Activated CD4-positive, alpha-beta T cell treated with anti-CD3 and anti-CD28 coated beads for 36 hours (primary cell): ENCODE measurements at places on chromosomes 1 and 21. TPM values are rescaled to one million over a fixed set of nuclear protein-coding genes. Genes with fewer than 3 reads are reported as not detected.

DNA sequence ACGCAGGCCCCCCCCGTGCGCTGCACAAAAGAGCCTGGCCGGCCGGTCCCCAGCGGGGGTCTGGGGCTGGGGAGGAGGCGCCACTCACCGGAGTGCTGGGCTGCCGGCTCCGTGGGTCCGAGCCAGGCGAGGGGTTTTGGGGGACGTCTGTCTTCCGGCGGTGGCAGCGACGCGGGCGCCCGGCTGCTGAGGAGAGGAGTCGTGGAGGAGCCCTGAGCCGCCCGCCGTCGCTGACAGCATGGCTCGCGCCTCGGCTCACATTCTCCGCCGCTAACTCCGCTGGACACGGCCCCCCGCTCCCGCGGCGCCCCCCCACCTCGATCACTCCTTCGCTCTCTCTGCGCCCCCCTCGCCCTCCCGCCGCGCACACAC is 649 bp downstream of the AHDC1 start:
- peak; percentile 63 for DNase-seq

DNA sequence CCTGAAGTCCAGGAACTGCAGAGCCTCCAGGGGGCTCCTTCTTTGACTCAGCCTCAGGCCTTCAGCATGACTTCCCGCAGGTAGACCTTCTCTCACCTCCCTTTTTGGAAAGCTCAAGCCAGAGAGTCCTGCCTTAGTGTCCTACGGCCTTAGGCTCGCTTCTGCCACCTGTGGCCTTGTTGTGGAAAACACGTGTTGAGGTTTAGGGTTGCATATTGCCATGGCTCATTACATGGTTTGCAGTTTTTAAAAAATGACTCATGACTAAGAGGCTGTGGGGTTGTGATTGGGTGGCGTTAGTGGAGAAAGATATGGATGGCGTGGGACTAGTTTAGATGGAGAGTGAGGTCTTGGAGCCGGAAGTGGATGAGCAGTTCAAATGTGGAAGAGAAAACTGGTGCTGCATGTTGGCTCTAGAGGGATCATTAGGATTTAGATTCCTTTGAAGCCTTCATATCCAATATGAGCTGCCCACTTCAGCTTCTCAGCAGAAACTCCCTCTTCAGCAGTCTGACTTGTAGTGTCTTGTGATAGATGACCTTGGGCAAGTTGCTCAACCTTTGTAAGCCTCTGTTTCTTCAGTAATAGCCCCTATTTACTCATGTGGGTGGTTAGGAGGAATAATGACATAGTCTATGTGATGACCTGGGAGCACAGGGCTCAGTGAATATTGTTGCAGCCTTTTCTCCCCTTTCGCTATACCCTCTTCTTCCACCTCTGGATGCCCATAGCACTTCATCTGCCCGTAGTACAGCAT is 6.5 kb upstream of the FGGY start:
- DNase-seq: peak; percentile 44

DNA sequence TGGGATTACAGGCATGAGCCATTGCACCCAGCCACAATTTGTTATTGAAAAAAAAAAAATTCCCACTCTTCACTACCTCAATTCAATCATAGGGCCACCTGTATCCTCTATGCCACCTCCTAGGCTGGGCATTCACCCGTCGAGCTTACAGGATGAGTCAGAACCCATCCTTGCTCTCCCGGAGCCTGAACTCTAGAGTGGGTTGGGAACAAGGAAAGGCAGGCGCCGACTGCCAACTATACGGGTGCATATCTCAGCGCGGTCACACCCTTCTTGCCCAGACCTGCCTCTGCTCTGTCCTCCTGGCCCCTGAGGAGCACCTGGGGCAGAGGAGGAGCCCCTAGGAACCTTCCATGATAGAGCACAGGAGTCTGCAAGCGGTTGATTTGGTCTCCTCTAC is 21.4 kb upstream of the LBR start:
- DNase-seq: no peak

- no peak for DNase-seq
Observed at GRCh38 chr1:205610036-205610435, 21.8 kb downstream of the ELK4 start.

GRCh38 chr1:237170149-237170548 is 128.2 kb downstream of the RYR2 start:
- no peak for DNase-seq

DNA sequence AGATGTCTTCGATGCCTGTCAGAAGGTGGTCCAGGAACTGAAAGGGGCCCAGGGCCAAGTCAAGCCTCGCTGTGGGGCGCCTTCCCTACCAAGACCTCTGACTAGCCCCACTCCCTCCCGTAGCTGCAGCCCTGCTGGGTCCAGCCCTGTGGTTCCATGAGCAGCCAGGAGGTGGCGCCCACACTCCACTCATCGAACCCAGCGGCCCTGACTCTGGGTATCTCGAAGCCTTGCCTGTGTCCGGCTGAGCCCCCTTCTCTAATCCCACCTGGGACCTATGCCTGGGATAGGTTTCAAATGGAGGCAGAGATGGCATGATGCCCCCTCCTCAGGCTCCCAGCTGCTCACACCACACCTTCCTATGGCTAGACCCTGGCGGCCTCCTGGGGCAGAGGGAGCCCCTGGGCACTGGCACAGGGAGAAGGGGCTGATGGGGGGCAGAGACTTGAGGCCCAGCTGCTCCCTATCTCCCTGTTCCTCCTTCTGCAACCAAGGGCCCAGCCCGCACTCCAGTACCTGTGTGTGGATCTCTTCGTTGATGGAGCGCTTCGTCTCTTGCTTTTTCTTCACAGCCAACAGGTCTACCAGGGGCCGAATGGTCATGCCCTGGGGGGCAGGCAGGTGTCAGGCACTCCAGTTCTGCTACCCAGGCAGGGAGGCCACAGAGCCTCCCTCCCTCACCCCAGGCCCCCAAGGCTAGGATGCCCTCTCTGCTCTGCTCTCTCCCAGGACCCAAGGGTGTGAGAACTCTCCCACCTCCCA is 52.0 kb downstream of the SLC9A1 start:
- peak; percentile 89 for DNase-seq

DNA sequence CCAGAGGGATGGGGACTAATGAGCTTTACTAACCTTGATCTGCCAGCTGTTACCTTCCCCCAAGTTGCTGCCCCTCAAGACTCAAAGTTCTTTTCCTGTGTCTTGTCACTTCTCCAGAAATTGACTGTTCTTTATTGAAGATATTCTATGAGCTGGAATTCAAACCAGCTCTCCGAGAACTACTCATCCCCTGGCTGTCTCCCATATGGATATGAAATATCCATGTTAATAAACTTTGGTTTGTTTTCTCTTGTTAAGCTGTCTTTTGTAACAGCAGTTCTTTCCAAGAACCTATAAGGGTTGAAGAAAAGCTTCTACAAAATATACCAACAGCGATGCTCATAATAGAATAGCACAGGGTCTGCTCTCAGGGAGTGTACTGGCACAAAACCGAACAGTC is 77.0 kb downstream of the CAMK2N1 start:
- DNase-seq: no peak

DNA sequence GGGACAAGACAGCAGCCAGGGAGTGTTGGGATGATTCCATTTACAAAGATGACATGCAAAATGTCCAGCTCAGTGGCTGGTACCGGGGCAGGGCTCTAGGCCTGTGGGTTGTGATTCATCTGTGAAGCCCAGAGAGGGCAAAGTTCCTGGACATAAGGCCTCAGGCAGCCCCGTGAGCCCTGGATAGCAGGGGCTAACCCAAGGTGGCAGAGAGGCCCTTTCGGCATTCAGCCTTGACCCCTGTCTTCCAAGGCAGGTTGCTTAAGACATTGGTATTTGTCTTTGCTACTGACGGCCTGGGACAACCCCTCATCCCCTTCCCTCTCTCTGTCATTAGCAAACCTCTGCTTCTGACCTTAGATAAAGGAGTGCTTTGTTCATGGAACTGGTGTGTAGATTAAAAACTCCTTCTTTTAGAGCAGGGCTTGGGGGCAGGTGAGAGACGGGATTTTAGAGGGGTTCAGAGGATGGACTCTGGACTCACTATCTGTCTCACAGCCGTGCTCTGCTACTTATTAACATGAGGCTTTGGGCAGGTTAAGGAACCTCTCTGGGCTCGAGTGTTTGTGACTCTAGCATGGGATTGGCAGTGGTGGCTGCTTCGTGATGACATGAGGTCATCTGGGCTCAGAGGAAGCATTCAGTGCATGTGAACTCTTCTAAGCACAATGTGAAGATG is 36.3 kb downstream of the TMEM51 start:
- DNase-seq: no peak

- DNase-seq: no peak
Observed at GRCh38 chr21:31597683-31598082, 61.8 kb upstream of the SOD1 start.

DNA sequence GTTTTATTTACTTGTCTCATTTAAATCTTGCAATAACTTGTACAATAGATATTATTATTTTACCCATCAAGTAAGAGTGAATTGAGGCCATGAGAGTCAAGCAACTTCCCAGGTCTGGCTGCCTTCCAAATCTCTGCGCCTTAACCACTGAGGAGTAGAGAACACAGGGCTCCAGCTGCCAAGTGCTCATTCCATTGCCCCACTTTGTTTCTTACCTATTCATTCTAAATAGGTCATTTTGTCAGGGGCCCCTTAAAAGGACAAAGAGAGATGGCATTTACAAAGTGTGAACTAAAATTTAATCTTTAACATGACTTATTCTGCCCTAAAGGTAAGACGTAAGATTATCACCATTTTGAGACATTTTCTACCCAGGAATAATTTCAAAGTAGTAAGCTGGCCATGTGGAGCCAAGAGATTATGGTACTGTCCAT is 3.5 kb downstream of the PPP1R15B start:
- DNase-seq: peak; percentile 58

DNA sequence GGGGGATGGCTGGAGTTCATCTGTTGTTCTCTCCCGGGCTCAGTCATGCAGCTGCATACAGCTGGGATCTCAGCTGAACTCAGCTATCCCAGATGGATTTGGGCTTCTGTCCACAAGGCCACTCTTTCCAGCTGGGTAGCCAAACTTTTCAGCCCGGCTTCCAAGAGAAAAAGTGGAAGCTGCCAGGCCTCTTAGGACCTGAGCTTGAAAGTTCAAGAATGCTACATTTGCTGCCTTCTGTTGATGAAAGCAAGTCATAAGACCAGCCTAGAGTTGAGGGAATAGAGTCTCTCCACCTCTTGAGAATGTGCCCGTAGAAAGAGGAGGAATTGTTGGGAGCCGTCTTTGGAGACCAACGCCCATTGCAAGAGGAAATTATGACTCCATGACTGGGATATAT is 95.3 kb downstream of the C1orf21 start:
- DNase-seq: no peak

- DNase-seq: peak; percentile 81
Observed at GRCh38 chr1:6347641-6348487, 45.7 kb downstream of the ACOT7 start.

DNA sequence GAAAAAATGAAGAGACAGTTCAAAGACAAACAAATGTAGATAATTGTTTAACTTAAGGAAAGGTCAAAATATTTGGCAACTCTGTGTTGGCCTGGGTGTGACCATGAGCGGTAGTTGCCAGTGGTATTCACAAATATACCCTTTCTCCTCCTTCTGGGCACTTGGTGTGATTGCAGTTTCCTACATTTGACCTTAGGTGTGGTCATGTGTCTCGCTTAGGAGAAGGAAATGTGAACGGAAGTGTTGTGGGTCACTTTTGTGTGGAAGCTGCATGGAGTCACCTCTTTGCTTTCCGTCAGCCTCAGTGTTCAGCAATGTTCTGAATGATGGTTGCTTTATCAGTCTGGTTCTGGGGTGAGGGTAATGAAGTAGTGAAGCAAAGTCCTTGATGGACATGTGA is 3.4 kb upstream of the PCSK9 start:
- no peak for DNase-seq

GRCh38 chr1:236688705-236689104 is 2.4 kb downstream of the ACTN2 start:
- DNase-seq: no peak

GRCh38 chr21:29149808-29150425 is 19.5 kb downstream of the MAP3K7CL start:
- DNase-seq: no peak

RGS8 gene
- not detected for total RNA-seq

B3GALT2 gene
- total RNA-seq: not detected
